Left cardiac atrium (tissue), 4 donors: ENCODE measurements at places on chromosomes 5 and 9. TPM values are rescaled to one million over a fixed set of nuclear protein-coding genes. Genes with fewer than 3 reads are reported as not detected.

LHX2 gene
- total RNA-seq = not detected

PDCD1LG2 gene
- 3.3 TPM for total RNA-seq

BTNL9 gene
- total RNA-seq = 31.4 TPM

TRAF1 gene
- total RNA-seq = 3.3 TPM

LCN15 gene
- 0.41 TPM for total RNA-seq

OR1L4 gene
- not detected for total RNA-seq

GRCh38 chr5:124410539-124411488, 335.6 kb downstream of the ZNF608 start:
- DNase-seq = no peak

- no peak for DNase-seq
These were observed 19.7 kb upstream of the MLLT3 start for GRCh38 chr9:20642045-20642444.

DNA sequence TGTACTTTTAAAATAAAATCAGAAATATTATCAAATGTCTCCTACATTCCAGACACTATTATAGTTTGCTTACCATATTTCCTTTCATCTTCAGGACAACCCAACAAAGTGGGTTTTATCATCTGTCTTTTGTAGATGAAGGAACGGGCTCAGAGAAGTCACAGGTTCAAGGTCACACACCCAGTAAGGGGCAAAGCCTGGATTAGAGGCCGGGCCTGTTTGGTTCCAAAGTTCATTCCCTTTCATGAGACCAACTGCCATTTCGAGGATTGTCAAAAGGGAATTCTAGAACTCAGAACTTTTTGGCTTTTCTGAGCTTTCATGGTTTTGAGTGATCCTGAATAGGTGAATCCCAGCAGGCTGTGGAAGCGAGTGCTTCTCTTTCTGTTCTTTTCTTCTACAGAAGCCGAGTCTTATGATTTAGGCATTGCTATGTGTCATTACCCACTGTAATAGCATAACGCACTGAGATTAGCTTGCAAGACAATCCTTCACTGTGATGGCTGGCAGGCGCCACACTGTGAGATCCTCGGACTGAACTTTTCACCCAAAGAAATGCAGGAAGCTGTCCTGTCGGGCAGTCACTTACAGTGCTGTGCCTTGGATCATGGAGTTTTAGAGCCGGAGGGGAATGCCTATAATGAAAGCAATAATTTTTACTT, 43.8 kb upstream of the ANKH start:
- no peak for DNase-seq

GRCh38 chr9:91896513-91897121, 53.4 kb downstream of the ROR2 start:
- DNase-seq = peak; percentile 38

DNA sequence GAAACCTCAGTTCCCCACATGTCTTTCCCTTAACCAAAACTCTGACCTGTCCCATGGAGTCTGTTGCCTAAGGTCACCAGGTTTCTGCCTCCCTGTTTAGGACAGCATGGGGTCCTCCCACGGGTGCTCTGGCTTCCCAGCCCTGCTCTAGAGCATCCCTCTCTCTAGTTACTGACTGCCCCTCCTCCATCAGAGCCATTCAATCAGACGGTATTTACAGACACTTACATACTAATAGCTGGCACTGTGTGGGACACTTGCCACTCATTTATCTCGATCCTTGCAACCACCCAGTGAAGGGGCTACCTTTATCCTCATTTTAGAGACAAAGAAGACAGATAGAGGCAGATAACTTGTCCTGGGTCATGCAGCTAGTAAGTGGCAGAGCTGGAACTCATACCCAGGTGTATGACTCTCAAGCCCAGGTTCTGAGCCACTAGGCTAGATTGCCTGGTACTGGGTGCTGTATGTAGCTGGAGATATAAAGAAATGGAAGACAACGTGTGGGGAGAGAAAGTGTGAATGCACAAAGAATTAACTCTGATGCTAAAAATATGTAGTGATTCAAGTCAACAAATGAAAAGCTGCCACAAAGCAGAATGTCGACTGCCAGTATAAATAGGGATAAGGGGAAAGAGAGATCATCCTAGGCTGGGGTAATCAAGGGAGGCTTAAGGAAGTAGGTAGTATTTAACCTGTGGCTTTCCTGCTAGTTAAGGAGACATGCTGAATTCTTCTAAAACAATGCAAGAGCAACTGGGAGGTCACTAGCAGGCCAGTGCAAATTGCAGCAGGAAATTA, 52.5 kb upstream of the PDE8B start:
- DNase-seq = no peak
